ENCODE measurements at places on chromosomes 3 and 15. TPM values are rescaled to one million over a fixed set of nuclear protein-coding genes. Genes with fewer than 3 reads are reported as not detected.

MELTF gene
- total RNA-seq = 4.9 TPM

CEMIP gene
- total RNA-seq = 613 TPM

SPSB4 gene
- total RNA-seq = not detected

TMIE gene
- total RNA-seq = not detected

ECE2 gene
- under 0.01 TPM for total RNA-seq

C3orf85 gene
- total RNA-seq = not detected

KBTBD8 gene
- total RNA-seq = 1.3 TPM

TRIM59 gene
- total RNA-seq = 46.5 TPM

GP5 gene
- total RNA-seq = 0.17 TPM

NUP210 gene
- total RNA-seq = under 0.01 TPM

THBS1 gene
- 2,470 TPM for total RNA-seq

ZMAT3 gene
- 47.6 TPM for total RNA-seq

LTF gene
- not detected for total RNA-seq

AMOTL2 gene
- total RNA-seq = 77.1 TPM

AGTR1 gene
- total RNA-seq = 3.3 TPM

PAQR5 gene
- 7.9 TPM for total RNA-seq

MINAR1 gene
- total RNA-seq = 0.83 TPM

ZNF80 gene
- not detected for total RNA-seq

SAMMSON gene
- total RNA-seq = not detected

TMEM45A gene
- total RNA-seq = 50.8 TPM

MKRN3 gene
- 3.0 TPM for total RNA-seq

GOLGA6B gene
- total RNA-seq = not detected

All from smooth muscle cell of trachea (primary cell).